Activated CD8-positive, alpha-beta memory T cell treated with anti-CD3 and anti-CD28 coated beads for 48 hours (primary cell): ENCODE measurements at places on chromosomes 2 and 18.

GRCh38 chr2:173247156-173247555 is 107.5 kb upstream of the CDCA7 start:
- no peak for DNase-seq

DNA sequence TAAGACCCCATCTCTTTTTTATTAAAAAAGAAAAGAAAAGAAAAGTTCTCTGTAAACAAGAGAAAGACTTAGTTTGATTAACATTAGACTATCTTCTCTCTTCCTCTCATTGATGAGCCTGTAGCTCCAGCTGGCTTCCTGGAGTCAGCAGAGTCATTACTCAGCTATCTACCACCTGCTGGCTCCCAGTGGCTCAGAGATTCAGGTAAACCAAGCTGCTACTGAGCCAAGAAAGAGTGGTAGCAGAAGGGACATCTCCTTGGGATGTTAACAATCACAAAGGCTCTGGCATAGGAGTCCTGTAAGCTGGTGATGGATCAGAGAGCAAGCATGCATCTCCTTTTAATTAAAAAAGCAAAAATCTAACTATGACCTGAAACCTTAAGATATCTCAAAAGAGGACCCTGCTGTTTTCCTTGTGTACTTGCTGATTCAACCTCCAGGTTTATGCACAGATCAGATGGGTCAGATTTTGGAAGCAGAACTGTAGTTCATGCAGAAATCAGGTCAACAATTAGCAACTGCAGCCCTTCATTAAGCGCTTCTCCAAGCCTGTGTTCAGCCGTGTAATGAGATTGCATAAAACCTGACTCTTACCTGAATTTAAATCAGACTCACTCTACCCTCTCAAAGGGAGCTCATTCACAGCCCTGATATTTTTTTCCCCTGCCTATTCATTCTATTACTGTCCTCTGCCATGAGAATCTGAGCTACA is 225.8 kb downstream of the RNF152 start:
- DNase-seq: no peak

DNA sequence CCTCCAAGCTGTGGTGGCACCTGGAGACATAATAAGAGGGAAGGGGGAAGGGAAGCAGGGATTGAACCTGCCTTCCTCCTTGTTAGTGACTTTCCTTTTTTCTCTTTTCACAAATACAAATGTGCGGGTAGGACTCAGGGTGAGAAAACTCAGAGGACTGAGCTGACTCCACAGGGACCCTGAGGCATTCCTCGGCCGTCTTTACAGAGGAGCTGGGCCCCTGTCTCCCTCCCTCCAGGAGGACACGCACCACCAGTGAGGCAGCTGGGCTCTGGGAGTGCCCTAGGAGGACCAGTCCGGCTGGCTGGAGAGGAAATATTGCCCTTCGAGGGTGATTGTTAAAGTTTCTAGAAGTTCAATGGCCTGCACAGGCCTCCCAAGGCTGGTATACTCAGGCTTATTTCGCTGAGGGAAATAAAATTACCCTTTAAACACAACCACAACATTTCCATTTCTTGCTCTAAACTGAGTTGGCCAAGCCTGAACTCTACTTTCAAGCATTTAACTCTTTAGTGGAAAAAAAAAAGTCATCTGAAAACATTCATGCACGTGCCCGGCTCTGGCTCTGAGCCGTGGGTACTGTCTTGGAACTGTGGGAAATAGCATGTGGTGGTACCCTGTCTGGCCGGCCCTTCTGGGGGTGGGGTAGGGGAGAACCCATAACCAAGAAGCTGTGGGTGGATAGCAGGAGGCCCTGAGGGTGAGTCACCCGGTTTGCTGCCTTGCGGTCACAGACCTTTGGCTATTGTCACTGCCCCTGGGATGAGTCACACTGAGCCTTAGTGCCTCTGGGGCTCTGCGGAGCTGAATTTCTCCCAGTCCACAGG is 116.0 kb downstream of the COPS8 start:
- peak; percentile 33 for DNase-seq

DNA sequence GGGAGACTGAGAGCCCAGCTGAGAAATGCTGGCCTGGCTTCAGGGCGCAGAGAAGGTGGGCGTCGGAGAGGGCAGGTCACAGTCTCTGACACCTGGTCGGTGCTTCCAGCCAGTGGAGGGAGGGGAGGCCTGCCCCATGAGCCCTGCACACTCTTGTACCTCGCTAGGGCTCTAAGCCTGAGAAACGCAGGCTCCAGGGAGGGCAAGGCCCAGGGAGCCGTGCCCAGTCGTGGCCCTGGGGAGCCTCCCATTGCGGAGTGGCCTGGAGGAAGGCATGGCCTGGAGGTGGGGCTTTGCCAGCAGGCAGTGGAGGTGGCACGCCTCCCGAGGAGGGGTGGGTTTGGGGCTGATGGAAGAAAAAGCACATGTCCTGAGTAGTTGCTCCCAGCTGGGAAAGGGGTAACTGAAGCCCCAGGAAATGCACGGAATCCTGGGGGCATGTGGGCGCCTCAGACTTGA is 39.0 kb downstream of the MTERF4 start:
- no peak for DNase-seq
